ENCODE measurements at places on chromosomes 7 and 10. TPM values are rescaled to one million over a fixed set of nuclear protein-coding genes. Genes with fewer than 3 reads are reported as not detected.

- no peak for DNase-seq
These were observed 12.4 kb upstream of the TNKS2 start for GRCh38 chr10:91785830-91786229.

GRCh38 chr10:129793996-129794395, 170.1 kb downstream of the EBF3 start:
- no peak for DNase-seq

DNA sequence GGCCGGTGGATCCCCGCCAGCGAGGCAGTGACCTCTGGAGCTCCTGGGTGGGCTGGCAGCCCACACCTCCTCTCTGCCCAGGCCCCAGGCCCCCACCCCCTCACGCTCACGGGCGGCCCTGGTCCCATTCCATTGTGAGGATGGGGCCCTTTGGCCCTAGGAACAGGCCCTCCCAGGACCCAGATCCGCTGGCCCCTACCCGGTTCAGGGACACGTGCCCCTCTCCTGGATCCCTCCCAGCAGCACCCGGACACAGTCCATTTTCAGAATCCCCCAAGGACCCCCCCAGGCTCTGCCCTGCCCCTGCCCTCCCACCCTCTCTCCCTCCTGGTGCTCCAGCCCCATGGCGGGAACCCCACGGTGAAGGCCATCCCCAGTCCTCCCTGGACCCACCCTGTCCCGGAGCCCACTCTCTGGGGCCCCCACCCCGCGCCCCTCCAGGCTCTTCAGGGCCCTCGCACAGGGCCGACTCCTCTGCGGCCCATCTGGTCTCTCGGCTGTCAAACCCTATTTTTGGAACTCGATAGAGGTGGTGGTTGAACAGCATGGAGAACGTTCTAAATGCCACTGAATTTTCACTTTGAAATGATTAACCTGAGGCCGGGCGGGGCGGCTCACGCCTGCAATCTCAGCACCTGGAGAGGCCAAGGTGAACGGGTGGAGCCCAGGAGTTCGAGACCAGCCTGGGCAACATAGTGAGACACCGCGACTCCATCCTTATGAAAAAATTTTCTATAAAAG, 8.1 kb downstream of the ADAP1 start:
- no peak for DNase-seq

Gene VWDE
- total RNA-seq, result 3.9 TPM

DNA sequence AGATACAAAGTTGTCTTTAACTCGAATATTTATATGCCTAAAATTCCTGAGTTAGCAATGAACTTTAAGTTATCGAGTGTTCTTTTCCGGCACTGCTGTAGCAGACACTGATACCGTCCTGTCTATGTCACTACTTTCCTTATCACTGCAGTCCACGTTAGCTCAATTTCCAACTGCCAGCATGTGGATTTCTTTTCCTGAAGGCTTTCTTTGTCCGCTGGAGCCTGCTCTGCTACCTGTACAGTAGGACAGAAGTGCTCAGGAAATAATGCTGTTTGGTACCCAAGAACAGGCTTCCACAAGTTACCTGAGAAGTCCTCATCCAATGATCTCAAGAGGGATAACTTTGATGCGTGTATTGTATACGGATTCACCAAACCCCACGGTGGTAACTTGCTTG, 329.4 kb downstream of the NXPH1 start:
- DNase-seq, result no peak

DNA sequence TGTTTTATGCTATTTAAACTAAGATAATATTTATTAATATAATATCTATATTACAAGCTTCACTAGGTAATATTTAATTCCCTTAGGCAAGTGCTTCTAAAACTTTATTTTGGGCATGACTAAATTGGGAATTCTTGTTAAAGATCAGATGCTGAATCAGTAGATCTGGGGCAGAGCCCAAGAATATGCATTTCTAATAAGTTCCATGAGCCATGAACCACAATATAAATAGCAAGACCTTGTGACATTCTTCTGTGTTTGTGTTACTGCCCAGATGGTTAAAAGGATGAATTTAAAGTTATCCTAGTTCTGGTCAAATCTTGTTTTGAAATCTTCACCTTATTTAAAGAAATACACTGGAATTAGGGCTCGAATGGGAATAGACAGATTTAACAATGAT, 258.4 kb upstream of the CACNA2D1 start:
- no peak for DNase-seq

Gene WEE2
- total RNA-seq, result not detected

DNA sequence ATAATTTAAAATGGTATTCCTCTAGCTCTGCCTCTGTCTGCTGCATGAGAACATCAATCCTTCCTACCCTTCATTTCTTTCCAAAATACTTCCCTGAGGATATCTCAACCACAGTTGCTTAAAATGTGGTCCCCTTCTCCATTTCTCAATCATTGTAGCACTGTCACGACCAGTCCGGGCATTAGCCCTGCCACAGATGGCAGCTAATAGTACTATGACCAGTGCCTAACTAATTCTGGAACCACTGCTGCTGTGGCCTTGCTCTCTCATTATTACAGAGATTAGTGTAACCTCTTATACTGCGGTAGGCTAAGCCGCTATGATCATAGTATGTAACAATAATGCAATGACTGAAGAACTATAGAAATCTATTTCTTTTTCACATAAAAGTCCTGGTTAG, 66.0 kb downstream of the REEP3 start:
- no peak for DNase-seq

GRCh38 chr7:40827222-40828085, 692.6 kb downstream of the SUGCT start:
- DNase-seq, result peak; percentile 76

GRCh38 chr10:49172777-49173132, 15.4 kb downstream of the TMEM273 start:
- DNase-seq, result no peak

GRCh38 chr7:55515569-55516279, 56.6 kb downstream of the VOPP1 start:
- no peak for DNase-seq

Gene HKDC1
- under 0.01 TPM for total RNA-seq

DNA sequence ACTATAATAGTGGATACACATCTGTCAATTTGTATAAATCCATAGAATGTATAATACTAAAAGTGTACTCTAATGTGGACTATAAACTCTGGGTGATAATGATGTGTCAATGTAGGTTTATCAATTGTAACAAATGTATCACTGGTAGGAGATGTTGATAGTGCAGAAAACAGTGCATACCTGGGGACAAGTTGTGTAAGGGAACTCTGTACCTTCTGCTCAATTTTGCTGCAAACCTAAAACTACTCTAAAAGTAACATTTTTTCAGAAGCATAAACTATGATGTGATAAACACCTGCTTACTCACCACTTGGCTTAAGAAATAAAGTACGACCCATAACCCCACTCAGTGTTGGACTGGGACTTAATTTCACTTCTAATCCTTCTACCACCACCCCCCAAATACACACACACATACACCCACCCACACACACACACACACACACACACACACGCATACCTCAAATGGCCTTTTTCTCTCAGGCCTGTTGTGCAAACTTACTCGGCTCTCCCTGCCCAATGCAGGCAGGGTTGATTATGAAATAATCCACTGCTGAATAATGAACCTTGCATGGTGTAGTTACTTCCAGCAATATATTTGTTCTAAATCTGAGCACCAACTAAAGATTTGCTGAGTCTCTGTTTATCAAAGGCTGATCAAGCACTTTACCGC, 154.1 kb upstream of the KMT2E start:
- DNase-seq, result no peak

Gene CDHR3
- total RNA-seq, result 3.2 TPM

DNA sequence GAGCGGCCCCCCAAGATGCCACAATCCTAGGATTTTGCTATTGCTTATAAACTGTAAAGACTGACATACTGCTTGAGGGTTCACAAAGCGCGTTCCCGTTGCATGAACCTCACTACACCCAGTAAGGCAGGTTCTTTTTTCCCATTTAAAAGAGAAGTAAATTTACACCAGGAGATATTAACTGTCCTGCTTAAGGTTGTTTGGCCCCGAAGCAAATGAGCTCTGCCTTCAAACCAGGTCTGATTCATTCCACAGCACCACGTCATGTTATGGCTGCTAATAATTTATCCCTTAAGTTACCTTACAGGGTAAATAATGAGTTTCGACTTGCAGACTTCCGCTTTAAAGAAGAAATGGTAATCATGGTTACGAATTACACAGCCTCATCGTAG, 559 bp upstream of the FKBP14 start:
- DNase-seq, result peak; percentile 77

Gene HOXA9
- 25.1 TPM for total RNA-seq

DNA sequence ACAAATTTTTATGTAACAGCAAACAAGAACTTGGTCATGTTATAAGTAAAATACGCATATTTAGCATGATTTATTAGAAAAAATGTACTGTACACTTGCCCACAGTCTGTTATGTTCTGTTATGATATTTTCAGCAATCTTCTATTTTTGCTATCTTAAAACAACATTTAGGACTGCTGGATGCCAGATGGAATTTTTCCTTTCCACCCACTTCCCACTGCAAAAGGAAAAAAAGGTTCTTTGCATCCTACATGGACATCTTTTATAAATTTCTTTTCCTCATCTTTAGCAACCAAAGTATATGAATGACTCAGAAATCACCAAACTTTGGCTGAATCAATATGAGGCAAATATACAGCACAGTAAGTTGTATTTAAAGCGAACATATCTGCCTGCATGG, 146.0 kb downstream of the RAPGEF5 start:
- DNase-seq, result no peak

- no peak for DNase-seq
These were observed 11.6 kb downstream of the PALD1 start for GRCh38 chr10:70490142-70490541.

Gene SH2D4B
- total RNA-seq, result not detected

Gene VSTM4
- not detected for total RNA-seq

DNA sequence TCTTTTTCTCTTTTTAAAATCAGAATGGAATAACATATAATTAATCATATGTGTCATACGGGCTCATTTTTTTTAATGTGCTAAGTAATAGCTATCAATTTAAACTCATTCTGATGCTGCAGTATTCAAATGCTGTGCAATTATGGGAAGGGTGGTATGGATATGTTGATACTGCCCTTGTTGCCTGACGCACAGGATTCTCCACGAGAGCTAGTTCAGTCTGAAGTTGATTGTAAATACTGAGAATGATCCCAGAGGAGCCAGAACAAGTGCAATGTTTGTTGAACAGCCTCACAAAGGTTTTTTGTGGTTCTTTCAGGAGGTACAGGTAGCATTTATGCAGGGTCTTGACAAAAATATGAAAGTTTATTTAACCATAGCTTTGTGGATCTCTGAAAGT, 13.4 kb downstream of the NPY start:
- no peak for DNase-seq

Gene TACC2
- 41.7 TPM for total RNA-seq

GRCh38 chr10:96586419-96587263, at the start of gene TM9SF3:
Gene TM9SF3, minus strand, starts transcription at chr10:96587012. Its CDS starts 177 bp downstream, at chr10:96586835.
- DNase-seq, result peak; percentile 85

GRCh38 chr10:93841961-93842360, 51.8 kb upstream of the SLC35G1 start:
- DNase-seq, result no peak

- no peak for DNase-seq
These were observed 1.5 kb upstream of the AUTS2 start for GRCh38 chr7:69596723-69597277.

Gene SPDYE11
- total RNA-seq, result not detected

DNA sequence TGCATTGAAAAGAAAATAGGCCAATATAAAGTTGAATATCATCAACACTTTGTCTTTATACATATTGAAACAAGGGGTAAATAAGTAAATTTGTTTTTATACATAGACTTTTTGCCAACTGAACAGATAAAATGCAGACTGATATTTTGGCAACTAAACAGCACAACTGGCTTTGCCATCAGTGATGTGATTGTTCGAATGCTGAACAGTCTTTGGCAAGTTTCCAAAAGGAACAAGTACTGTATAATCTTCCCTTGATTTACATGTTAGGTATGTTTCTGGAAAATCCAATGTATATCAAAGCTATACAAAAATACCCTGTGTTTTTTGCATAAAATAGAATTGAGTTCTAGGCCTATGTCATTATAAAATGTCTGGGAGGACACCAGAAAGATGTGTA, 18.2 kb upstream of the ANKRD1 start:
- DNase-seq, result no peak

- peak; percentile 68 for DNase-seq
These were observed at the start of gene AIFM2 for GRCh38 chr10:70132098-70133029. Gene AIFM2, minus strand, starts transcription at chr10:70132825. Its CDS starts 8,741 bp downstream, at chr10:70124084.

GRCh38 chr10:1035201-1035600, 9.5 kb upstream of the IDI2 start:
- DNase-seq, result no peak

GRCh38 chr7:34832020-34832419, 174.0 kb downstream of the NPSR1 start:
- no peak for DNase-seq

- DNase-seq, result no peak
These were observed 43.2 kb downstream of the HDAC9 start for GRCh38 chr7:18538554-18539250.

Gene ABCB1
- total RNA-seq, result not detected

- no peak for DNase-seq
These were observed 3.9 kb downstream of the C10orf62 start for GRCh38 chr10:97593421-97593820.

- no peak for DNase-seq
These were observed 158.0 kb downstream of the KCND2 start for GRCh38 chr7:120431016-120431415.

DNA sequence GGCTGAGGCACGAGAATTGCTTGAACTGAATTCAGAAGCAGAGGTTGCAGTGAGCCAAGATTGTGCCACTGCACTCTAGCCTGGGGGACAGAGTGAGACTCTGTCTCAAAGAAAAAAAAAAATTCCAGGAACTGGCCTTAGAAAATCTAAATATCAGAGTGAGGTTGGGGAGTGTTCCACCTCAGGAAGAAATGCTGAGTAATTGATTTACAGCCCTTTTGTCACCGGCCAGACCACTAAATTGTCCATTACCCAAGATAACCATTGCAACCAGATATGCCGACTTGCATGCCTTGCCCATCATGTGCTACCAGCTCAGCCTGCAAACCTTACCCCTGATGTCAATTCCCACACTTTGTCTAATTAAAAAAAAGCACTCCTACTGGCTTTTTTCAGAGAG, 42.4 kb downstream of the CRCP start:
- no peak for DNase-seq

- no peak for DNase-seq
These were observed 43.6 kb downstream of the SYPL1 start for GRCh38 chr7:106068538-106068961.

Gene SMIM30
- 44.1 TPM for total RNA-seq

Gene SFMBT2
- total RNA-seq, result 1.1 TPM

Gene NCF1
- not detected for total RNA-seq

Gene A1CF
- total RNA-seq, result not detected

GRCh38 chr7:28842769-28843295, 115.3 kb downstream of the TRIL start:
- DNase-seq, result no peak

DNA sequence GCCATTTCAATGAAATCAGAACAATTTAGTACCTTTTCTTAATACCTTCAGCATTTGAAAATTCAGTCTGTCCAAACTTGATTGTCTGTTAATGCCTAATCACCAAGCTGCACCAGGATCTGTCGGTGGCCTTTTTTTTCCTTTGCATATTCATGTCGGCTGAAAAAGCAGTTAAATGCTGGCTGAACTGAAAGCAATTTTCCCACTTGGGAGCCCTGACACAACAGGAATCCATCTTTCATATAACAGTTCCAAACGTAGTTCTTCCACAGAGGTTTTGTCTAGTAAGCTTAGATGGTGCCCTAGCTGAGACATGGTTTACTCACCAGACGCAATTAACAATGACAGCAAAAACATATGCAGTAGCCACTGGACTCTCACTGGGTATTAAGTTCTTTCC, 83.6 kb upstream of the CHCHD3 start:
- no peak for DNase-seq

- no peak for DNase-seq
These were observed 750.7 kb upstream of the KCND2 start for GRCh38 chr7:119522263-119522662.

- DNase-seq, result no peak
These were observed 408.9 kb downstream of the CALN1 start for GRCh38 chr7:72003236-72003635.

All from mammary epithelial cell (primary cell).